ENCODE measurements at places on chromosomes 16 and 17. TPM values are rescaled to one million over a fixed set of nuclear protein-coding genes. Genes with fewer than 3 reads are reported as not detected.

SPATA33 gene
- polyA plus RNA-seq = 16.4 TPM

HS3ST4 gene
- not detected for polyA plus RNA-seq

NPIPB13 gene
- 4.4 TPM for polyA plus RNA-seq

PRR11 gene
- 32.7 TPM for polyA plus RNA-seq
